Cerebellum (tissue), 4 donors: ENCODE measurements at places on chromosomes 13 and 19. TPM values are rescaled to one million over a fixed set of nuclear protein-coding genes. Genes with fewer than 3 reads are reported as not detected.

DNA sequence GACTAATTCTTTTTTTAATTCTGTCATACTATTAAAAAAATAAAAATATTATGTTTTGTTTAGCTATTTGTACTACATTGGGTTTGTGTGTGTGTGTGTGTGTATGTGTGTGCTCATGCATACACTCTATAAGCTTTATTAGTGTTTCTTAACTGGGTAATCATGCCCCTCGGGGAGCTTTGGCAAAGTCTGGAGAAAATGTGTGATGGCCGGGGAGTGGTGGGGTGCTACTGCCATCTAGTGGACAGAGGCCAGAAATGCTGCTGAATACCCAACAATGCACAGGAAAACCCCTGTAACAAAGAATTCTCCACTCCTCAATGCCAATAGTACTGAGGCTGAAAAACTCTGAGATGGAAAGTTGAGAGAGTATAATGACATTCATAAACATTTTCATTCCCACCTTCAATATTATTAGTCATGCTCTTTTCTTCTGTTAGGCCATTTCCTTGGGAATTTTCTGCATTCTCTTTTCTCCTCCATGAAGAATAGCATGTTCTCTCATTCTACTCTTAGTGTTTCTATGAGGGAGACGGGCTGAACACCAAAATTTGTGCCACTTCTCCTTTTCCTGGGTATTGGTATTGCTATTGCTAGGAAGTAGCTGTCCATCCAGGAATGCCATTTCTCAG, 157.3 kb downstream of the DNAJC3 start:
- DNase-seq = peak; percentile 53

GRCh38 chr13:73913079-73913740, 221.0 kb downstream of the KLF12 start:
- no peak for DNase-seq

DNA sequence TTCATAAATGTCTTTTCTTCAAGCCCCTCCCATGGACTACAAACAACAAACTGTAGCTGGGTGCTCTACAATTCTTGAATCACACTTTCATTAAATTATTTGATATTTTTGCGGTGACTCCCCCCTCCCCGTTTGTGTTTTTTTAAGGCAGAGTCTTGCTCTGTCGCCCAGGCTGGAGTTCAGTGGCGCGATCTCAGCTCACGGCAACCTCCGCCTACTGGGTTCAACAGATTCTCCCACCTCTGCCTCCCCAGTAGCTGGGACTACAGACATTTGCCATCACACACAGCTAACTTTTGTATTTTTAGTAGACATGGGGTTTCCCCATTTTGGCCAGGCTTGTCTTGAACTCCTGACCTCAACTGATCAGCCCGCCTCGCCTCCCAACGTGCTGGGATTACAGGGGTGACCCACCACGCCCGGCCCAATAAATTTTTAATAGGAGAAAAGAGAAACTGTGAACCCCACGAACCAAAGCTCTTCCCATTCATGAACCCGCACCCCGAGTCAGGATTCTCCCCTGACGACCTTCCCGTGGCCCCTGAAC, 703 bp downstream of the ZNF506 start:
- DNase-seq = no peak

- DNase-seq = no peak
Observed at GRCh38 chr13:94305033-94305432, 174.4 kb downstream of the DCT start.

GRCh38 chr13:23069566-23069965, 111.2 kb upstream of the SGCG start:
- no peak for DNase-seq

DNA sequence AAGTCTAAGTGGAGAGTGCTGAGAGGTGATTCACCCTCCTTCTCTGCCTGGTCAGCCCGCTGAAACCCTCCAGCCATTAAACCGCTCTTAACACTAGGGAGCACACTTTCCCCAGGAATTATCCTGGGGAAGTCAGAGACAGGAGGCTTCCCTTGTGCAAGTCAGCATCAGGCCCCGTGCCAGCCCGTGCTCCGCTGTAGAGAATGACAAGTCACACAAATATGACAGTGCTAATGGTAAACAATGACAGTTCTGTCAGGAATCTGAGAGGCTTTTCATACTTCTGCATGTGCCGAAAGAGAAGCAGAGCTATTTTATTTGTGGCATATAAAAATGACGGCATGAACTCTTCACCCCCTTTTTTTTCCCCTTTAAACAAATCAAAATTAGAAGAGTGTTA, 816.9 kb upstream of the SLC10A2 start:
- DNase-seq = peak; percentile 16

The ZNF544 gene
- 66.8 TPM for total RNA-seq

The CPAMD8 gene
- 11.9 TPM for total RNA-seq
